ENCODE measurements at places on chromosomes 4 and X.

GRCh38 chr4:16661813-16662212 lies 236.6 kb downstream of the LDB2 start:
- no peak for DNase-seq

- DNase-seq: no peak
Measured at GRCh38 chrX:34656467-34656841, 631 bp downstream of the TMEM47 start.

GRCh38 chr4:150114641-150115040 lies 36.4 kb downstream of the DCLK2 start:
- no peak for DNase-seq

DNA sequence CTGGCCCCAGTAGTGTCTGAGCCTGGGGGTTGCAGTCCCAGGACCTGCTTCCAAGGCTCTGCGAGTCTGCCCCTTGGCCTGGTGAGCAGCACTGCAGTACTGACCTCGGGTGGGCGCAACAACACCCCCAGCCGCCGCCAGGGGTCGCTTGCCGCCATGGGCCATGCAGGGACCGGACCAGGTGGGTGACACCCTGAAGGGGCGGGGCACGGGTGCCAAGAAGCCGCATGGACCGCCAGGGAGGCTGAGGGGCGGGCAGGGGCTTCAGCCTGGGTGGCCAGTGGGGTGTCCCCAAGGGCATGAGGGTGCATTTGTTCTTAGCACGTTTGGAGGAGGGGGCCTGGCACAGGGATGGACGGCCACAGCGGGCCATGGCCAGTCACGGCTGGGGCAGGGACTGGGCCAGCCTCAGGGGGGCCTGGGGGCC lies 25.0 kb downstream of the TACC3 start:
- peak; percentile 78 for DNase-seq

GRCh38 chr4:177051473-177052060 lies 258.1 kb upstream of the NEIL3 start:
- DNase-seq: peak; percentile 27

DNA sequence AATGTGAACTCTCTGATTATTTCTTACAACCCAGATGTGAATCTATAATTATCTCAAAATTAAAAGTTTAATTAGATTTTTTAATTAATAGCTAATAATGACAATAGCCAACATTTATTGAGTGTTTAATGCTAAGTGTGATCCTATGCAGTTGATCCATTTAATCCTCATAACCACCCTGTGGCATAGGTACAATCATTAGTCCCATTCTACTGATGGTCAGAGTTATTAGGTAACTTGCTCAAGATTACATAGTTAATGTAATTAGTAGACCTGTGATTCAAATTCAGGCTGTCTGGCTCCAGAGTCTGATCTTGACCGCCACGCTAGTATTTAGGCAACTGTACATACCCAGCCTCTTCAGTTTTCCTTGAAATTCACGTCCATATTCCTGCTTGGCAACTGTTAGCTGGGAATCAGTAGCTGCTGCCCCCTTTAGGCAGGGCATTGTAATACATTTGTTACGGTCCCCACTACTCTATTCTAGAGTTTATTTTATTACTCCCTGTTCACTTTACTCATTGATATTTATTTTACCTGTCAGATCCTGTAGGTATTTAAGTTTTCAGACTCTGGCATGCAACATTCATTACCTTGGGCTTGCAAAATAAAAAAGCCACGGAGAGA lies 20.6 kb upstream of the TEC start:
- DNase-seq: peak; percentile 19

DNA sequence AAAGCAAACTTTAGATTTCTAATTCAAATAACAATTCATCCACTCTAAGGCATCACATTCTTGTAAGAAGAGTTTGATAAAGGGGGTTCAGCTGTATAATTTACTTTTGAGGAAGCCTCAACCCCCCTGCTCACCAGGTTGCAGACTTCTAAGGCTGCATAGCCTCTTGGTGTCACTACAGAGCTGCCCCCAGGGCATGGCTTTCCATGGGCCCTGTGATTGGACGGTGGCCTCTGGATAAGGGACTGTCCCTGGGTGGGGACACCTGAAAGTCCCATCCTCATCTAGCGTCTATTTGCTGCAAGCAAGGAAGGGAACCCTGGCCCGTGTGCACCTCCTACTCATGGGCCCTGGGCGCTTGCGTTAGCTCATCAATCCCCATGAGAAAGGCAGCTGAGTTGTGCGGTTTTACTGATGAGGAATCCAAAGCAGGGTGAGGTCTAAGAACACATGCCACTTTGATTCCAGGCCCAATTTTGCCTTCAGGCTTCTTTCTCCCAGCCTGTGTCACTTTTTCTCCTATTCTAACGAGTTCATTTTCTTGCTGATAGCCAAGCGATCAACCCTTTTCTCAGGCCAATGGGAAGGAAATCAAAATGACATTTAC lies 51.8 kb downstream of the SCML1 start:
- no peak for DNase-seq

- no peak for DNase-seq
Measured at GRCh38 chrX:140432346-140433175, 72.3 kb downstream of the SOX3 start.

GRCh38 chr4:17780501-17781299 lies 721 bp downstream of the FAM184B start:
- DNase-seq: no peak

GRCh38 chr4:182179751-182180150 lies 63.5 kb upstream of the TENM3 start:
- DNase-seq: no peak

GRCh38 chrX:23694606-23695005 lies 27.3 kb downstream of the PRDX4 start:
- peak; percentile 54 for DNase-seq

- no peak for DNase-seq
Measured at GRCh38 chrX:10856797-10857196, 236.4 kb upstream of the MID1 start.

GRCh38 chr4:56289934-56290333 lies 97.4 kb downstream of the AASDH start:
- no peak for DNase-seq

- no peak for DNase-seq
Measured at GRCh38 chr4:110678517-110679227, 55.8 kb upstream of the PITX2 start.

DNA sequence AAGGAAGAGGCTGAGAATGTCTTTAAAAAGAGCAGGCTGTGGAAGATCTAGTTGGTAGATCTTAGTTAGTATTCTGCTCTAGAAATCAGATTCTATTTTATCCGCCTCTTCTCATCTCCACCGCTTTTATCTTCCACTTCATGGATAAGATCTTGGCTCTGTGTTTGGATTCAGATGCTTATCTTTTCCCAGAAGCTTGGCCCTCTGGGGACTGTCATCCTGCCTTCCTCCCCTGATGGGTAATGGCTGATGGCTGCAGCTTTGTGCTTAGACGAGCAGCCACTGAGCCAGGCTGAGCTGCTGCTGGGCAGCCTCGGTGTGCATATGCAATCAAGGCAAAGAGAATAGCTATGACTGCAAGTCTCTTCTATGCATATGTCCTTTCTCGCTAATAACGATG lies 23.5 kb downstream of the TRIML1 start:
- no peak for DNase-seq

GRCh38 chr4:25928379-25929297 lies 14.6 kb downstream of the SMIM20 start:
- no peak for DNase-seq

DNA sequence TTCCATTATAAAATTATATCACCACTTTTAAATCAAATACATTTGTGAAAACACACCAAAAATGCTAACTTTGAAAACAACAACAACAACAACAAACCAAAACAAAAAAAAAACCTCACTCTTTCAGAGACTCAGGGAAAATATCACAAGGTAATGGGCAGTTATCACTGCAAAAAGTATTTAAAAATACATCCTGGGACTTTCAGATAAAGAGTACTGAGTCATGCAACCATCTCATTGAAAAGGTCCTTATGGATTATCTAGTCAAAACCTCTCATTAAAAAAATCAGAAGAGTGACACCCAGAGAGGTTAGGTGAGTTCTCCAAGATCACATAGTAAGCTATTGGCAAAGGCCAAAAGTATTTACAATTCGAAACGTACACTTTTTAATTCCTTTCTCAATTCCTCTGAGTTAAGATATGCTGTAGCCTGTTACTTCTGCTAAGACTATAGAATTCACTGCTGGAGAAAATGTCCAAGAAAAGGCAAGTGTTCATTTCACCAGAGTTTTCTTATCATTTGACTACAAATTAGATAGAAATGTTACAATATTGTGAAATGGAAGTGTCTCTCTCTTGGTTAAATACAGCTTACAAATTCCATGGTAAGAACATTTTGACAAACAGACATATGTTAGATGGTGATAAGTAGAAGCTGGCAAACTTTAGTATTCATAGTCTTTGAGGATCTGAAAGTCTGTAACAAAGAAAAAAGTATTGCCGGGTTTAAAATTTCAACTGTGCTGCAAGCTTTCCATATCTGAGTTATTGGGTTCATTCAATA lies 9.3 kb downstream of the STX18 start:
- no peak for DNase-seq

GRCh38 chr4:168769416-168769815 lies 240.6 kb downstream of the CBR4 start:
- DNase-seq: no peak

DNA sequence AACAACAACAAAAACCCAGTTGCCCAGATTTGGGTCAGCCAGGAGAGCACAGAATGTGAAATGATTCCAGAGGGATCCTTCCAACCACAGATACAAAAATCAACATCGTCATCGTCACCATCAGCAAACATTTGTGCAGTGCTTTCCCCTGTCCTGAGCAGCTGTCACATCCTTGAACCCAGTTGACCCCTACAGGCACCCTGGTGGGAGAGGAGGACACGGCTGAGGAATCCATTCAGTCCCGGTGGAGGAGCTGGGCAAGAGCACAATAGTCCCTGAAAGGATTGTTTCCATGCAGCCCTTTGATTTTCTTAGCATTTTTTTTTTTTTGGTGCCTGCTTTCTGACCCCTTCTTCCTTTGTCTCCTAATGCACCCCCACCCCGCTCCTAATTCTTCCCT lies 37.1 kb upstream of the STX18 start:
- DNase-seq: no peak

GRCh38 chr4:63965875-63966274 lies 443.4 kb downstream of the TECRL start:
- DNase-seq: no peak

- DNase-seq: no peak
Measured at GRCh38 chr4:138188406-138189084, 53.6 kb downstream of the SLC7A11 start.

- no peak for DNase-seq
Measured at GRCh38 chr4:39855909-39856512, 121.7 kb downstream of the PDS5A start.

DNA sequence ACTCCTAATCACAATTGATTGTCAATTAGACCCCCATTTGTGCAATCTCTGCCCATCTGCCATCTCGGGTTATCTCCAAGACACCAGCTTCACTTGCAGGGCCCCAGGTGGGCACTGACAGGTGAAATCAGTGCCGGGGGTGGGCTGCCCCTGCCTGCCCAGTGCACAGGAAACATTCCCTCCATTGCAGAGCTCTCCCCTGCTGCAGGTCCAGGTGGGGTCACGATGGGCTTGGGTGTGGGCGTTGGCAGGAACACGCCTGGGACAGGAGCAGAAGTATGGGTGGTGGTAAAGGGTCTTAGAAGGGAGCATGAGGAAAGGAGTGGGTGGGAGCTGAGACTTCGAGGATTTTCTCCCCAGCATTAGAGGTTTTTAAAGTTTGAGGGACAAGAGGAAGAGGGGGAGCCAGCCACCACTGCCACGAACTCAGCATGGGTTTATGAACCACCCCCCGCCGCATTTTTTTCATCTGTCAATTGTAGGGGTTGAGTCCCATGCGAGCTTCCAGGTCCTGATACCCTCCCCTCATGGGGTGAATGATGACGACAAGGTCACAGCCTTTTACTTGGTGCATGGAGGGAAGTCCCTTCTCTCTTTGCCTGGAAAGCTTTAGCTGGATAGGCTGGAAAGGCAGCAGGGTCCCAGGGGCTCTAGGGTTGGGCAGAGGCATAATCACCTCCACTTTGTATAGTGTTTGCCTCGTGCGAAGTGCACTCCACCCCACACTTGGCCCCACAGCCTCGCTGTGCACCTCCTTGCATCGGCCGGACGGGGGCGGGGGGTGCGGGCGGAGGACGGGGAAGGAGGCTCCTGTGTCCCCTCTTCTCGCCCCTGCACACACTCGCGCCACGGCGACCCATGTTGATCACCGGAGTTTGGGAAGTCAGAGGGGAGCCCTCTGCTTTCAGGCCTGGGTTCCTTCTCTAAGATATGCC lies 3.5 kb upstream of the NKX1-1 start:
- DNase-seq: no peak

DNA sequence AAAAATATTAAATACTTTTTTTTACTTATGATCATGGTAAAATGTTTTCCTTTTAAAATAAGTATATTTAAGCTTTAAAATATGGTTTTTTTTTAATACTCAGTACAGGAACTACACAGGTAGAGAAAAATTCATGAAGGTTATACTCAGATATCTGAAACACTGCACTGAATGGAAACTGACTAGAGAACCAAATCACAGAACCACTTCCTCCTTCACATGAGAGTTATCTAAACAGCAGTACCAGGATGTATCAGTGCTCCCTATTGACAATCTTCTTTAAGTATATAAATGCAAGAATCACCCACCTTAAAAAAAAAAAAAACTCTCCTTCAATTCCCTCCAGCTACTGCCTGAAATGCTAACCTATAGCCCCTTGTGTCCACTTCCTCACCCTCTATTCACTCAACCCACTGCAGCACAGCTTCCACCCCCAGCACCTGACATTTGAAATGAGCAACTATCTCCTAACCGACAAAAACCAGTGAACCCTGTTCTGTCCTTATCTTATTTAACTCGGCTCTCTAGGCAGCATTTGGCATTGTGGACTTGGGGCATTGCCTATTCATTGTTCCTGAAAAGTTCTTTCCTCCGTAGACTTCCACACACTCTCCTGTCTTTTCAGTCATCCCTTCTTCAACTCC lies 9.1 kb downstream of the SLC7A3 start:
- no peak for DNase-seq

GRCh38 chrX:39150220-39150619 lies 349.0 kb downstream of the MID1IP1 start:
- no peak for DNase-seq

DNA sequence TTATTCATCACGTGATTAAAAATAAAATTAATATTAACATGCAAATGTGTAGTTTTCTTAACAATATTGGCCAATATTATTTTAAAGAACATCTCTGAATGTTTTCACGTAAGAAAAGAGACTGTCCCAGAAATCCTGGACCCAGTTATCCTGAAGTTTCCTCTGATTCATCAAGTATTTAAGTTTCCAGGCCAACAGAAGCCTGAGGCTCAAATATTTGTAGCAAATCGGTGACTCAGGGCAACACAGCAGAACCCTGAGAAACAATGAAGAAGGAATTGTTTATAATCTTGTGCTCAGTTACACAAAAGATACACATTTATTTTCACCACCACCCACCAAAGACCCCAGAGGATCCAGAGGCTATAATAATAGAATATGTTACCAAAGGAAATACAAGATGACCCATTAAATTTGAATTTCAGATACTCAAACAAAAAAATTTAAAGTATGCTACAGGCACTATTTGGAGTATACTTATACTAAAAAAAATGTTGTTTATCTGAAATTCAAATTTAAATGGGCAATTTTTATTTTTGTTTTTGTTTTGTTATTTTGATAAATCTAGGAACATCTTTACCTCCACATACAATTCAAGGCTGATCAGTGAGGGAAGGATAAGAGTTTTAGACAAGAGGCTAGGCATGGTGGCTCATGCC lies 33.9 kb upstream of the SLC7A11 start:
- no peak for DNase-seq

GRCh38 chr4:99832321-99832720 lies 15.7 kb downstream of the DAPP1 start:
- DNase-seq: no peak

- no peak for DNase-seq
Measured at GRCh38 chr4:98150092-98150761, 7.0 kb upstream of the STPG2 start.
